GOT3 (cell line): ENCODE measurements at places on chromosomes 5 and 9.

DNA sequence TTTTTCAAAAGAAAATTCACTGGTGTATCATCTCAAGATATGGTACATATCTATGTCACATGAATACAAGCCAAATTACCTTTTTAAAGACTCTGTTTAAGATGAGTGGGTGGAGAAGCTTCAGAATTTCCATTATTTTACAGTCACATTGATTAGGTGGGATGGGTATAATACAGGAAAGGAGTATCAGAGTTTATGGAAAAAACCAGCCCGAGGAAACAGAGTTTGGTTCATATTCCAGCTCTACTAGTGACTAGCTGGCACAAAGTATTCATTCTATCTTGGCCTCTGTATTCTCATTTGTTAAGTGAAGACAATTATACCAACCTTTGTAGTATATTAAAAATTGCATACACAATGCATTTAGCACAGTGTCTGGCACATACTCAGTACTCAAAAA lies 46.5 kb upstream of the CDK5RAP2 start:
- DNase-seq: no peak

GRCh38 chr5:58800861-58801540 lies 218.1 kb downstream of the RAB3C start:
- no peak for DNase-seq

- DNase-seq: no peak
These were observed 100.5 kb upstream of the NMUR2 start for GRCh38 chr5:152505442-152506042.

GRCh38 chr9:126604059-126605055 lies 9.4 kb upstream of the LMX1B start:
- no peak for DNase-seq

DNA sequence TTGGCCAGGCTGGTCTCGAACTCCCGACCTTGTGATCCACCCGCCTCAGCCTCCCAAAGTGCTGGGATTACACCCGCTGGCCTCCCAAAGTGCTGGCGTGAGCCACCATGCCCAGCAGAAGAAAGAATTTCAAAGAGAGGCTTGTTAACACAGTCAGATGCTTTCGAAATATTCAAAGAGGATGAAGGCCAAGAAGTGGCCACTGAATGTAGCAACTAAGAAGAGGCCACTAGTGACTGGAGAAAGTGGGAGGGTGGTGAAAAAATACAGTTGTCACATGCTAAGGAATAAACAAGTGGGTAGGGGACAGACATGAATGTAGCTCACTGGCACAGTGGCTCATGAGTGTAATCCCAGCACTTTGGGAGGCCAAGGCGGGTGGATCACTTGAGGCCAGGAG lies 13.0 kb upstream of the TPM2 start:
- DNase-seq: no peak

GRCh38 chr9:129656795-129657390 lies 8.6 kb upstream of the PRRX2 start:
- DNase-seq: no peak

GRCh38 chr5:44150075-44150723 lies 239.0 kb downstream of the FGF10 start:
- no peak for DNase-seq

DNA sequence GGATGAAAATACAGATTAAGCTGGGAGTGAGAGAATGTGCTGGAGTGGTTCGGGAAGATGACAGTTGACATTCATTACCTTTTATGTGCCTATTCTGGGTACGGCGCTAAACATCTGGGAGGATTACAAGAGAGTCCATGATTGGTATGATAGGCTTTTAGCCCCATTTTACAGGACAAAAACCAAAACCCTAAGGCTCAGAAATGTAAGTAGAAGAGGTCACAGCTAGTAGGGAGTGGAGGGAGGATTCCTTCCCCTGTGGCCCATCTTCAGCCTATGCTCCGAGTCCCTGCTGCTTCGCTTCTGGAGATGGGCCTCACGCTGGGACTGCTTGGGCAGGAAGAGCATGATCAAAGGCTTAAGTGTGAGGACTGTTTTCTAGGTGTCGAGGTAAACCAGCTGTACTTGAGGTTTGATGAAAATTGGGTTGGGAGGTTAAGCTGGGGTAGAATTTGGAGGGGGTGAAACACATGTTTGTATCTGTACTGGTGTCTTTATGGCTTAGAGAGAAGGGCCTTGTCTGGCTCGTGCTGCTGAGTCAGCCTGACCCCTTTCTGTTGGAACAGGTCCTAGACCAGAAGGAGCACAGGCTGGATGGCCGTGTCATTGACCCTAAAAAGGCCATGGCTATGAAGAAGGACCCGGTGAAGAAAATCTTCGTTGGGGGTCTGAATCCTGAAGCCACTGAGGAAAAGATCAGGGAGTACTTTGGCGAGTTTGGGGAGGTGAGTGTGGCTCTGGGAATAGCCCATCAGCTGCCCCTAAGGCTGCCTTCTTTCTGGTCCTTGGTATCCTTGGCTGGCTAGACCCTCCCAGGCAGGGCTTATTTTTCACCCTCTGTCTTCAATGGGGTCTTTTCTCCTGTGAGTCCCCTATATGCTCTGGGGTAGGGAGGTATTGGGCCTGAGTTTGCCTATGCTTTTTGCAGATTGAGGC lies 2.1 kb downstream of the HNRNPAB start:
- DNase-seq: no peak

DNA sequence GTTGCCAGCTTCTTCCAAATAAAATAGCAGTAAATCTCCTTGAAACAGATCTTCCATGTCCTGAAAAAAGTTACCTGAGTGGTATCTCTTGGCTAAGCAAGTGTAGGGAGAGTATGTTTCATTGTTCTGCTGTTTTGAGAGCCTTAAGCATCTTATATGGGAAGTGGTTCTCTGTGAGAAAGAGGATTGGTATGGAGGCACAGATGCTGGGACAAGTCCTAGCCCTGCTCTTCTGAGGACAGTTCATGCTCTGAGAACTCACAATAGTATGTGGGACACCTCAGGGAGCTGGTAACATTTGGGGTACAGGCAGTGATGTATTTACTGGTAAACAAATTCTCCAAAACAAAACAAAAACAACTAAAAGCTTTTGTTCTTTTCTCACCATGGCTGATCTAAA lies 2.0 kb downstream of the PPP3R2 start:
- no peak for DNase-seq

DNA sequence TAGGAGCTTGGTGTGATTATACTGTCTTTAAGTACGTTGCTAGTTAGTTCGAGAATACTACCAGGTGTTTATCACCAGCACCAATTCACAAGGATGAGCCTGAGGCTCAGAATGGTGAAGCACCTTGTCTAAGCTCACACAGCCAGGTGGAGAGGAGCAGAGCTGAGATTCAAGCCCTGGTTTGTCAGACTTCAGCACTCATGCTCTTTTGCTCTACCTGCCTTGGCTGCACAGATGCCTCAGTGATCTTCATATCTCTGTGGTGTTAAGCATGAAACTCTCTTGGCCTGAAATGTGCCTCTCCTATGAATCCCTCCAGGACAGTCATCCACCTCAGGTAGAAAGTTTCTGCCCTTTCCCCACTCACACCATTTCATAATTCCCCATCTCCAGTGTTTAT lies 12.2 kb downstream of the CAMK4 start:
- no peak for DNase-seq

- DNase-seq: no peak
These were observed 26.2 kb downstream of the TRIM32 start for GRCh38 chr9:116713271-116713670.

- no peak for DNase-seq
These were observed 16.9 kb downstream of the RAD1 start for GRCh38 chr5:34898258-34898895.

DNA sequence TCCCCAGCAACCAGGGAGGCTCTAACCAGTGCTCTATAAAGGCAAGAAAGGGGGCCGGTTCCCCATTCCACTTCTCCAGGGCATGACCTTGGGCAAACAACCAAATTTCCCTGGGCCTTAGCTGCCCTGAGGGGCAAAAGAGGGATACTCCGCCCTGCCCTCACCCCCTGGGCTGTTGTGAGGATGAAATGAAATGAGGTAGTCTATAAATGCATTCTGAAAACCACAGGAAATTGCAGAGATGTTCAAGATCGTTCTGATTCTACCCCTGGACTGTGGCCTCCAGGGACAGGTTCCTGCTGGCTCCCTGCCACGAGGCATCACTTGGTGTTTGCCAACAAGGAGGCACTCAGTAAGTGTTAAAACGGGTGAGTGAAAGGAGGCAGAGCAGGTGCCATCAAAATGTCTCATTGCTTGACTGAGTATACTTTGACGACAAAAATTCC lies 5.7 kb downstream of the RAPGEF1 start:
- no peak for DNase-seq

DNA sequence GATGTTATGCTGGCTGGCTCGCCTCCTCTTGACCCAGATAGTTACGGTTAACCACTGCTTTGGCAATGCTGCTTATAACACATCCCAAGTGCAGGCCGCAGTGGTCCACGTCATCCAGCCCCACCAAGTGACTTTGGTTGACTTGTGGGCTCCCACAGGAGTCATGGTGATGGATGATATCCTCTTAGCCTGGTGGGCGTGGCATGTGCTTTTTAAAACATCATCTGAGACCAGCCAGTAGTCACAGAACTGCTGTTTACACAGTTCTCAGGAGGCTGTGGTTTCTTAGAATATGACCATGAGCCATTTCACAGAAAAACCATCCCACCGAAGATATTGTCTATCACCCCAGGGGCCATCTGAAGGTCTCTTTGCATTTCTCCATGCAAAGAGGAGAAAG lies 216.9 kb downstream of the SH3GL2 start:
- no peak for DNase-seq

- no peak for DNase-seq
These were observed 81.2 kb downstream of the MRPS27 start for GRCh38 chr5:72238712-72239445.

DNA sequence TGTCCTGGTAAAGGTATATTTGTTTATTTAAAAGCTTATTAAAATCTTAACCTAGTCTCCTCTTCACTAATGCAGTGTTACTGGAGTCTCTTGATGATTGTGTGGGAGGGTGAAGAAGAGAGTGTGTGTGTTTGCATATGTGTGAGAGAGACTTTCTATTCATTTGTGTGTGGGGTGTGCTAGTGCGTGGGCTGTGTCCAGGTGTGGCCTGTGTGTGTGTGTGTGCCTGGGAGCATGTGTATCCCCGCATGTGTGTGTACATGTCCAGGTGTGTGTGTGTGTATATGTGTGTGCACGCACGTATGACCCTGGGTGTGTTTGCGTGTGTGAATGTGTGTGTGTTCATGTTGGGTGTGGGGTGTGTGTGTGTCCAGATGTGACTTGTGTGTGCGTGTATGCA lies 10.3 kb upstream of the UNC5A start:
- no peak for DNase-seq

- DNase-seq: no peak
These were observed 18.9 kb downstream of the VAV2 start for GRCh38 chr9:133973111-133973790.

DNA sequence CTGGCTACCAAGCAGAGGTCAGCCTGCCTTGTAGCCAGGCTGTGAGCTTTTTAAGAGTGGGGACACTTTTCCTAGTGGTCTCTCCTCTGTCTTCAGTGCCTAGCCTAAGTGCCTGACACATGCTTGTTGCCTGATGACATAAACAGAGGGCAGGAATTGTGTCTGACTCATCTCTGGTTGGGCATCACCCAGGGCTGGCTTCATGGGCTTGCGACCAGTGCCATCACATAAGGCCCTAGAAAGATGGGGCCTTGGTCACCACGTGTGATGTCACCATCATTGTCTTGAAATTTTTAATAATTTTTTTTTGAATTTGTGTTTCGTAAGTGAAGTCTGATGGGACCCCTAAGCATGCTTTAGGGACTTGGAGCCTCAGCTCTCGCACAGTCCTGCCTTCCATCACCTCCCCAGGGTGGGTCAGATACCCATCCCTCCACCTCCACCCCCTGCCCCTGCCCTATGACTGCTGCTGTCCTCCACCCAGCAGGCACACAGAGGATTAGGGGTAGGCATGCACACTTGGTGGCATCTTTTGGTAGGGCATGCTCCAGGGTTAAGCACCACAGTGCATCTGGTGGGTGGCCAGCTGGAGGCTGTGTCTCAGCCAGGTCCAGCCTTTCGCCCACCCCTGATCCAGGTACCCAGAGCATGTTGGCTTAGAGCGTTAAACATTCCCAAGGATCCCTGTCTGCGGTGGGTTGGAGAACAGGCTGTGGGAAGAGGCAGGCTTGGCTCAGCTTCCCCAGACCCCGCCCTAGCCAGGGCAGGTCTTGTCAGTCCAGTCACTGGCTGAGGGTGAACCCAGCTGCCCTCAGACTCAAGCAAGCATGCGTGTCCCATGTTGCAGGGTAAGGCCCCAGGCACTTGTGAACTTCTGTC lies 80.1 kb upstream of the SH3PXD2B start:
- DNase-seq: no peak

DNA sequence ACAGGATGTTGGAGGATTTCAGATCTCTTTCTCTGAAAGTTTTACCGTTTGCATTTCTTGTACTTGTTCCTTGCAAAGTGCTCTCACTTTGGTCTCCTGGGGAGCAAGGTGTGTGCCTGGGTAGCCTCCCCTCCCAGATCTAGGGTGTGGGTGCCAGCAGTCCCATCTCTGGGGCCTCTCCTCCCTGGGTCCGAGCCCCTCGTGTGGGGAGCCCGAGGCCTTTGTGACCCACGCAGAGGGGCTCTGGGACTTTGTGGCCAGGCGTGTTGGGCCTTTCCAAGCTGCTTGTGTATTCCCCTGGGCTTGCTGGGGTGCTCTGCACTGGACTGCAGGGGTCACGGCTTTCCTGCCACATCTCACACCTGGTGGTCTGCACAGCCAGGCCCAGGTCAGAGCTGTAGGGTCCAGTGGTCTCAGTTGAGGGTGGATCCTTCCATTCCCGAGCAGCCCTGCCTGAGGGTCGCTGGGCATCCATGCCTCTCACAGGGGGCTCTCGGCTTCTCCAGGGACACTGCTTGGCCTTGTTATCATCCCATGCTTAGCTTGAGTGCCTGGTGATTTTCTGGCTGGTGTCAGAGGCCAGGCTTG lies 96.3 kb downstream of the CACNA1B start:
- no peak for DNase-seq

GRCh38 chr9:31243386-31243785 lies 1141.1 kb upstream of the ACO1 start:
- no peak for DNase-seq

DNA sequence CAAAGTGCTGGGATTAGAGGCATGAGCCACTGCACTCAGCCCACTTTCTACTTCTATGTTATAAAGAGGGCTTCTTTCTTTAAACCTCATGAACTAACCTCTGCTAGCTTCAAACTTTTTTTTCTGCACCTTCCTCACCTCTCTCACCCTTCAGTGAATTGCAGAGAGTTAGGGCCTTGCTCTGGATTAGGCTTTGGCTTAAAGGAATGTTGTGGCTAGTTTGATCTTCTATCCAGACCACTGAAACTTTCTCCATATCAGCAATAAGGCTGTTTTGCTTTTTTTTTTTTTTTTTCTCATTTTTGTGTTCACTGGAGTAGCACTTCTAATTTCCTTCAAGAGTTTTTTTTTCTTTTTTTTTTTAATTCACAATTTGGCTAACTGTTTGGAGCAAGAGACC lies 216.4 kb upstream of the MAP3K1 start:
- no peak for DNase-seq

- DNase-seq: no peak
These were observed 23.7 kb upstream of the OTULINL start for GRCh38 chr5:14557791-14558415.

- DNase-seq: no peak
These were observed 21.7 kb downstream of the TARS1 start for GRCh38 chr5:33462456-33462855.

- no peak for DNase-seq
These were observed 1474.9 kb downstream of the EFNA5 start for GRCh38 chr5:106195679-106196474.

- DNase-seq: no peak
These were observed 50.5 kb downstream of the PRKACG start for GRCh38 chr9:68963416-68963815.
